ENCODE measurements at places on chromosomes 12 and 14.
A peak's percentile ranks its signal among the peaks of the same experiment; 100 is the strongest.

- no peak for DNase-seq
Observed at GRCh38 chr12:125272383-125272933, 207.2 kb downstream of the AACS start.

GRCh38 chr12:57832966-57833365 is 13.6 kb downstream of the CTDSP2 start:
- no peak for DNase-seq

DNA sequence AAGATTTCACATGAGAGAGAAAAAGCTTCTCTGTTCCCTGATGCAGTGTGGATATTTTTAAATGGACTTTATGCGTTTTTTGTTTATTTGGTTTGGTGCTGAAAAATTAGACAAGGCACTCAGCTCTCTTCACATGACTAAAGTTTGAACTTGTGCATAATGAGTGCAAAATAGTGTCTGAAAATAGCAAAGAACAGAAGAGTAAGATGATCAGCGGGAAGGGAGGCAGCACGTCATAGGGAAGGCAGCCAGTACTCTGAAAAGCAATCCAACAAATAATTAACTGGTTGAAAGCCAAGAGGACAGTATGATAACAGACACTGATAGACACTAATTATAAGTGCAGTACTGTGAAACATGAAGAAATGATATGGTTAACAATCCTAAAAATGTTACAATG is 46.6 kb upstream of the CDKN3 start:
- DNase-seq: no peak

- DNase-seq: no peak
Observed at GRCh38 chr12:23617749-23618148, 331.7 kb downstream of the SOX5 start.

DNA sequence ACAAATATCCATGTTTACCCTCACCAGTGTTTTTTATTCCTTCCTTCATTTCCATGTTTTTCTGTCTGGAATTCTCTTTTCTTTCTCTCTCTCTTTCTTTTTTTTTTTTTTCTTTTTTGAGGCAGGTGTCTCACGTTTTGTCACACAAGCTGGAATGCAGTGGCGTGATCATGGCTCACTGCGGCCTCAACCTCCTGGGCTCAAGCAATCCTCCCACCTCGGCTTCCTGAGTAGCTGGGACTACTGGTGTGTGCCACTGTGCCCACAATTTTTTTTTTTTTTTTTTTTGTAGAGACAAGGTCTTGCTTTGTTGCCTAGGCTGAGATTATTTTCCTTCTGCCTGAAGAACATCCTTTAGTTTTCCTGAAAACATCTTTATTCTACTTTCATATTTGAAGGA is 15.0 kb upstream of the AMIGO2 start:
- no peak for DNase-seq

GRCh38 chr12:6724409-6724797 is 557 bp downstream of the COPS7A start:
- DNase-seq: no peak

- DNase-seq: no peak
Observed at GRCh38 chr14:89477391-89477790, 60.4 kb upstream of the FOXN3 start.

DNA sequence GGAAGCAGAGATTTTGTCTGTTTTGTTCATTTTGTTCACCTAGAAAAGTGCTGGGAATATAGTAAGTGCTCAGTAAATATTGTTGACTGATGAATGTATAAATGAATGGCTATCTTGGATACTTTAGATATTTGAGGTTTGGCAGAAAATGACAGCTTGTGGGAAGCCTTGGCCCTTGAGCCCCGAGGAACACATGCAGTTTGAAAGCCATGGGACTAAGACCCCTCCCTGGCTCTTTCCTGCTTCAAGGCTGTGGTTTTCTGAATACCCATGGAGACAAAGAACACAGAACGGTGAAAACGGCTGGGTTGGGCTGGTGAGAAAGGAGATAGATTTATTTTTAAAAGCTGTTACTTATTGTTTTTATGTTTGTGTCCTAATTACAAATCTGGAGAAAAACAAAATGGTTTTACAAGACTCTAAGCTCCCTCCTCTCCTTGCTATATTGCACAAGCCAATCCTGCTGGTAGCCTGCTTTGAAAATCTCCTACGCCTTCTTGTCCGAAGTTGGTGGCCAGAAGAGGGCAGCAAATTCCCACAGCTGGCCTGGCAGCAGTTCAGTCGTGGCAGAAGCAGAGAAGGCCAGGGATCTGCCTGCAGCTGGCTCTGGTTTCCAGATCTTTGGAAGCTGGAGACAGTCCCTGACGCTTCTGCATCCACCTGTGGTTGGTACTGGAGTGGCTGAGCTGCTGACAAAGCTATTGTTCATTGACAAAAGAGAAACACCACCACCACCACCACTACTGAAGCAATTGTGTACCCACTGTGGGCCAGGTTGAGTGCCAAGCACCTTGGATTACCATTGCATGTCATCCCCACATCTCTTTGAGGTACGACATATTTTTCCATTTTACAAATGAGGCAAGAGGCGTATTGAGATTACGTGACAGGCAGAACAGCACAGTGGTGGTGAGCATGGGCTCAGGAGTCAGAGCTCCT is 5.2 kb upstream of the KRT85 start:
- DNase-seq: peak; percentile 41

DNA sequence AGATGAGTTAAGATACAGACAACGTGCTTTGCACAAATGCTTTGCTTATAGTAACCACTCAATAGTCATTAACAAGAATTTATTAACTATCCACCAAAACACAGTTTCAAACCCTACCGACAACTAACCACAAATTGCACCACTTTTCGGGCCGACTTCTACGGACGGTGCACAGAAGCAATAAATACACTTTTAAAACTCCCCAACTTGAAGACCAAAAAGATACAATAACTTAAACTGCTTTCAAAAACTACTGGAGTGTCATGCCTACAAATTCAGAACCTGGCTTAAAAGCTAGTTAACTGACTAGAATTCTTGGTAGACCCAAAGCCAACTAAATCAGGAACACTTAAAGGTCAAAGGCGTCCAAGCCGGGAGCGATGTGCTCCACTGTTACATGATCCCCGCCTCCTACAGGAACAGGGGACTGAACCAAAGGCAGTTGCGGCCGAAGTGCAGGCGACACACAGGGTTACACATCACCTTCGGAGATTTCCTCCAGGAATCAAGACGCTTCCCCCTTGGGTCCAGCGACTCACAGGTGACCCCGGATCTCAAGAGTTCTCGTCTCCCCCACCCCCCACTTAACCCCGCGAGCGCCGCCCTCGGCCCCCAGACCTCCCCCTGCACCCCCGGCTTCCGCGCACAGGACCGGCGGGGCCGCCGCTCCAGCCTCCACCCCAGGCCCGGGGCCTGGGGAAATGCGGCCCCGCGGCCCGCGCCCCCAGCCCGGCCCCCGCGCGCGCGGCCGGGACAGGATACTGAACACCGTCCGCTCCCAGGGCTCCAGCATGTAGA is 507 bp downstream of the SPTSSA start:
- DNase-seq: no peak

DNA sequence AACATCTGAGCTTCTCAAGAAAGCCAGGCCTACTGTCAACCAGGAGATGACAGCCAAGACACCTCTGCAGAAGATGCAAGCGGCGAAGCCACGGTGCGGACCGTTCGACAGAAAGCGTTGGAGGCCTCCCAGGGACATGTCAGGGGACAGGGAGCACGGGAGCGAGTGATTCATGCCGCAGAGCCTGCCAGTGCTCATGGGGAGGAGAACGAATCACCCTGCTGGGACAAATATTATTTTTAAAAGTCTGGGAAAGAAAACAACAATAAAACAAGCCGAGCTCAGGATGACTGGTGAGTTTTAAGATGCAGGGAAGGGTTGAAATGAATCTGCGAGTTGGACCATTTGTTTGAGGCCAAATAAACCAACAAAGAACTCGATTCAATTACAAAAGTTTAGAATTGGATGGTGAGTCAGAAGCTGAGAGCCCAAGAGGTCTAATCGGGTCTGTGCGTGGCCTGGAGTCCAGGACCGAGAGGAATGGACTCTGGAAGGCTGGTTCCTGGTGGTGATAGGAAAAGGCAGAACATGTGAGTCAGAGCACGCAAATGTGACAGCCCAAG is 91.0 kb downstream of the RBM19 start:
- no peak for DNase-seq

DNA sequence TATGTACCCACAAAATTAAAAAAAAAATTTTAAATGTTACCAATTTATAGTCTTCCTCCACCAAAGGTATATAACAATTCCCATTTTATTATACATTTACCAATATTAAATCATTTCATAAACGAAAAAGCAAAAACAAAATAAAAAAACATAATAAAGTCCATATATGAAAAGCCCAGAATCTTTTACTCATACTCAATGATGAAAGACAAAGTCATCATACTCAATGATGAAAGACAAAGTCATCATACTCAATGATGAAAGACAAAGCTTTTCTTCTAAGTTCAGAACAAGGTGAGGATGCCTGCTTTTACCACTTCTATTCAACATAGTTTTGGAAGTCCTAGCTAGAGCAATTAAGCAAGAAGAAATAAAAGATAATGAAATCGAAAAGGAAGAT is 28.1 kb downstream of the TMEM116 start:
- DNase-seq: no peak

GRCh38 chr12:9509464-9510161 is 98.1 kb downstream of the KLRB1 start:
- DNase-seq: no peak

DNA sequence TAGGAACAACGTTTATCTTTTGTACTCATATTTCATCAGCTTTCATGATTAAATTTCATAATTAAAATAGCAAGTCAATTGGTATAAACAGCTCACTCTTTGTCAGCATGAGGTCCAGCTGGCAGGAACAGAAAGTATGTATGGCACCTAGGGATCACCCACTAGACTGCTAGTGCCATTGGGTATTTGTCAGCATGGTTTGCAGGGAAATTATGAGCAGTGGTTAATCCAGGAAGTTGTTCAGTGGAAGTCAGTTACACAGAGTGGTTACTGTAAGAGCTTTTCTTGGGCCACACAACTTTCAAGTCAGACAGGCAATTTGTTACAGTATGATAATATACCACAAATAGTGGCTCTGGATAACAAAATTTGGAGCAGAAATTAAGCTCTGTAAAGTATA is 340.3 kb upstream of the RGS6 start:
- peak; percentile 10 for DNase-seq

- DNase-seq: no peak
Observed at GRCh38 chr14:59313144-59313651, 124.7 kb downstream of the DAAM1 start.

DNA sequence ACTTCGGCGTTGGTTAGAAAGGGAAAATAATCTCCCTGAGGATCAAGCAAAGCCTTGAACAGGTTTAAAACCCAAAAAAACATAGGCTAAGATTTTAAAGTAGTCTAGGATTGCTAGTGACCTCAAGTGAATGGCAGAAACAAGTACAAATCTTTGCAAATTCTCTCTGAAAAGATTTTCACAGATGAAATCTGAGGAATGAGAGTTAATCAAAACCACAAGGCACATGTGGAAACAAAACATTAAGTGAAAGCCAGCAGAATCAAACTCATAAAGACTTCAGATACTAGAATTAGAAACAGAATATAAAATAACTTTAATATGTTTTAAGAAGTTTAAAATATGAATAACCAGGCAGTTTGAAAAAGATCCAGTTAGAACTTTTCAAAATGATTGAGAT is 52.2 kb upstream of the CFL2 start:
- no peak for DNase-seq

DNA sequence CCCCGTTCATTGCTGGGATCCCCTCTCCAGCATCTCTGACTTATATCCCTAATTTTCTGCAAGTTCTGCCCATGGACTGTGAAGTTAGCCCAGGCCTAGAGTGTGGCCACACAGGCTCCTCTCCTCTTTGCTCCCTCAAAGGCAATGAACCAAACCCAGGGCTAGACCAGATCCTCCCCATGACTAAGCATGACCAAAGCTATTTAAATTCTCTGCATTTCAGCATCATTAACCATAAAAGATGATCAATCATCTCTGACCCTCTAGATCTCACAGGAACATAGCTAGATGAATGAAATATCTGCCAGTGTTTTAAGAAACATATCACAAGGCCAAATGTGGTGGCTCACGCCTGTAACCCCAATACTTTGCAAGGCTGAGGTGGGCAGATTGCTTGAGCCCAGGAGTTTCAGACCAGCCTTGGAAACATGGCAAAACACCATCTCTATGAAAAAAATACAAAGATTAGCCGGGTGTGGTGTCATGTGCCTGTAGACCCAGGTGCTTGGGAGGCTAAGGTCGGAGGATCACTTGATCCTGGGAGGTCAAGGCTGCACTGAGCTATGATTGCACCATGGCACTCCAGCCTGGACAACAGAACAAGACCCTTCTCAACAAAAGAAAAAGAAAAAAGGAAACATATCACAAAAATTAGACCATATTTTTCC is 2.2 kb upstream of the KRT3 start:
- no peak for DNase-seq

- DNase-seq: no peak
Observed at GRCh38 chr14:33631441-33631840, 319.4 kb downstream of the EGLN3 start.

- DNase-seq: no peak
Observed at GRCh38 chr12:63508543-63508942, 159.8 kb downstream of the DPY19L2 start.

DNA sequence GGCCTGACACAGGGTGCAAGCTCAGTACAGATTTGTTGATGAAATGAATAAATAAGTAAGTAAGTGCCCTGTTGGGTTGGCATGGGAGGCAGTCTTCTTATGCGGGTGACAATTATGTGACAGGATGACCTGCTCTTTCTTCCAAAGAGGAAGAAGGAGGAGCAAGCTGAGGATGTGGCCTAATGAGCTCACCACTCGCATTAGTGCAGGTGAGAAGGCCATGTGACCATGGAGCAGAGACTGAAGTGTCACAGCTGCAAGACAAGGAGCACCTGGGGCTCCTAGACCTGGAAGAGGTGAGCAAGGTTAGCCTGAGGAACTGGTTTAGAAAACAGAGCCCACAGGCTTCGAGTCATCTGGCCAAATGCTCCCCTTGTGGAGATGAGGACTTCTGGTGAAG is 34.9 kb downstream of the LRTM2 start:
- DNase-seq: no peak

- DNase-seq: no peak
Observed at GRCh38 chr14:73105050-73105449, 31.3 kb upstream of the PSEN1 start.

GRCh38 chr14:94342334-94342934 is 19.3 kb upstream of the SERPINA6 start:
- no peak for DNase-seq

DNA sequence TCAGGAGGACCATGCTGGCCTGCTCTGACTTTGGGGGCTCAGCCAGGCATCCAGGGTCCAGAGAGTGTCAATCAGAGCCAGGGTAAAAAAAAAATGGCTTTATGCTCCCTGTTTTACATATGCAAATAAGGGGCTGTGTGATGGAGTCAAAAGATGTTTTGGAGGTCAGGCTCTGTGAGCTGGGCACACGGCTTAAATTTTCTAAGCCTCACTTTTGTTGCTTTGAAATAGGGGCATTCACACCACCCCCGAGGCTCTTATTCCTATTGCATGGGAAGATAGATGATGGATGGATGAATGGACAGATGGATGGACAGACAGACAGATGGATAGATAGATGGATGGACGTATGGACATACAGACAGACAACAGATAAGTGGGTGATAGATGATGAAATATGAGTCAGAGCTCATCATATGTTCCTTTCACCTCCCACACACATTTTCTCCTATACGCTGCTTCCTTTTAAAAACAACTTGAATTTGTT is 42.7 kb downstream of the RIN3 start:
- no peak for DNase-seq

Data from glomerular endothelial cell (primary cell).